ENCODE measurements at places on chromosomes 2 and 18. TPM values are rescaled to one million over a fixed set of nuclear protein-coding genes. Genes with fewer than 3 reads are reported as not detected.

DNA sequence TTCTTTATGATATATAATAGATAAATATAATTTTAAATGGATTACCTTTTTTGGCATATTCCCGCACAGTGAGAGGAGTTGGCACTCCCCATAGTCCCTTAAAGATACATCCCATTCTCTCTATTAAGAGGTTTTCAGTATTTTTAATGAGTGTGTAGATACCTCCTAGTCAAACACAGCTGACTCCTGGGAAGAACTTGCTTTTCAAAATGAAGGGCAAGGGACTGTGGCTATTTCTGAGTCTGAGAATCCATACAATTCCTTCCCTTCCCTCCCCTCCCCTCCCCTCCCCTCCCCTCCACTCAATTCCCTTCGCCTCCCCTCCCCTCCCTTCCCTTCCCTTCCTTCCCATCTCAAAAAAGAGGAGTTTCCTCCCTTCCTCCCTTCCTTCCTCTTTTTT lies 93.5 kb downstream of the PRPF40A start:
- no peak for DNase-seq
- no peaks in the 10 kb centered on the region for H3K27me3 ChIP-seq
- H3K36me3 ChIP-seq = peaks cover 39% of the 10 kb centered on the region
- H3K4me1 ChIP-seq = no peaks in the 10 kb centered on the region
- H3K27ac ChIP-seq = no peak overlapping the region
- no peak overlapping the region for H3K4me3 ChIP-seq

- no peak overlapping the region for H3K27ac ChIP-seq
- no peaks in the 10 kb centered on the region for H3K27me3 ChIP-seq
- no peaks in the 10 kb centered on the region for H3K4me1 ChIP-seq
These were observed 47.6 kb downstream of the PDE1A start for GRCh38 chr2:182379241-182379640.

DNA sequence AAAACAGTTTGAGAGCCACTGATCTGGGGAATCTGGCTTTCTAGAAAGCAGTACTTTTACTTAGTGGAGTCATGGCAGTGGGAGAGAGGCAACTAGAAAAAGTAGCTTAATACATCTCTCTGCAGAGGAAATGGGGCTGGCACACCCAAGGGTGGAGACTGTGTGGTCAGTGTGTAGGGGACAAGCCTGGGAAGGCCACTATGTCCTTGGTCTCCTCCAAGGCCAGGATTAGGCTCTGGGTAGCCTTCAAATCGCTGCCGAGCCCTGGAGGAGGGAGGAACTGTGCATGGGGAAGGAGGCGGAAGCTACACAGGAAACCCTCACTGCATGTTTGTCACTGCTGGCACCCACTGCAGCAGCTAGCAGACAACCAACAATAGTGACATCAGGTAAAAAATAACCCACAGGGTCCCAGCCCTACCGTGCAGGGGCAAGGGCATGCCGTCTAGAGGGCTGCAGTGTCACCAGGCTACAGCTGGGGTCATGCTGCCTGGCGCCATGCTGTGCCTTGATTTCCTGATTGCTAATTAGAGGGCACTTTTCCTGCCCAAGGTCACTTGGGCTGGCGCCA lies 34.8 kb downstream of the LBH start:
- no peaks in the 10 kb centered on the region for H3K36me3 ChIP-seq
- H3K4me3 ChIP-seq = no peak overlapping the region
- H3K27ac ChIP-seq = no peak overlapping the region
- DNase-seq = no peak
- no peaks in the 10 kb centered on the region for H3K4me1 ChIP-seq
- no peaks in the 10 kb centered on the region for H3K27me3 ChIP-seq

DNA sequence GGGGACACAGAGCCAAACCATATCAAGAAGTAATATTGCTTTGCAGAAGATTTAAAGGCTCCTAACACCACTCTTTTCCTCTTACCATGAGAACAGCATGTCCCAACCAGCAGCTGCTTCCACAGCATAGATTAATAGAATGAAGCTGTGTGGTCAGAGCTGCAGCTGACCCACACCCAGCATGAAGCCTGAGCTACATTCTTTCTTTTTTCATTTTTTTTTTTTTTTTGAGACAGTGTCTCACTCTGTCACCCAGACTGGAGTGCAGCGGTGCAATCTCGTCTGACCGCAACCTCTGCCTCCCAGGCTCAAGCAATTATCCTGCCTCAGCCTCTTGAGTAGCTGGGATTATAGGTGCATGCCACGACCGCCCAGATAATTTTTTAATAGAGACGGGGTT lies 289.8 kb downstream of the RAD51AP2 start:
- H3K4me1 ChIP-seq = no peaks in the 10 kb centered on the region
- H3K27ac ChIP-seq = no peak overlapping the region
- H3K36me3 ChIP-seq = no peaks in the 10 kb centered on the region
- no peak overlapping the region for H3K4me3 ChIP-seq
- no peak for DNase-seq
- no peaks in the 10 kb centered on the region for H3K27me3 ChIP-seq

DNA sequence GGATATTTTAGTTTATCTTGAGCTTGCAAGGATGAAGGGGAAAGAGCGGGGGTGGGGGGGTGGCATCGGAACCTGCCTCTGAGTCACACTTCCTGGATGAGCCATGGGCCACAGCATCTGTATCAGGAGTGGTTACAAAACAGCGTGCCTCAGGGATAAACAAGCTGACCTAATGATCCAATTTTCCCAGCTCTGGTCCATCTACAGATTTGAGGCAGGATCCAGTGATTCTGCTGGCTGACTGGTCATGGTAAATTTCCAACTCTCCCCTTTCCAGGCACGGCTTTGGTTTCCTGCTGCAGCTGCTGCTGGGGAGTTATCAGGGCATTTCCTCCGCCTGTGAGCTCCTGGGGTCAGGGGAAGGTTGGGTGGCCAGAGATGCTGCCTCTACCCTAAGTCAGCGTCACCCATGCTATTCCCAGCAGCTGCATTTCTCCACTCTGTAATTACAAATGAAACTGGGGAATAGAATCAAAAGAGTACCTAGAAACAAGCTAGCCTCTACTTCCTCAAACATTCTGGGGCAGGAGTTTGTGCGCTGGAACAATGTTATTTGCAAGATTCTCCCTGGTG lies 4.7 kb upstream of the HPCAL1 start:
- H3K4me1 ChIP-seq = peaks cover 23% of the 10 kb centered on the region
- peaks cover 3% of the 10 kb centered on the region for H3K27me3 ChIP-seq
- DNase-seq = no peak
- H3K36me3 ChIP-seq = no peaks in the 10 kb centered on the region
- H3K27ac ChIP-seq = no peak overlapping the region

DNA sequence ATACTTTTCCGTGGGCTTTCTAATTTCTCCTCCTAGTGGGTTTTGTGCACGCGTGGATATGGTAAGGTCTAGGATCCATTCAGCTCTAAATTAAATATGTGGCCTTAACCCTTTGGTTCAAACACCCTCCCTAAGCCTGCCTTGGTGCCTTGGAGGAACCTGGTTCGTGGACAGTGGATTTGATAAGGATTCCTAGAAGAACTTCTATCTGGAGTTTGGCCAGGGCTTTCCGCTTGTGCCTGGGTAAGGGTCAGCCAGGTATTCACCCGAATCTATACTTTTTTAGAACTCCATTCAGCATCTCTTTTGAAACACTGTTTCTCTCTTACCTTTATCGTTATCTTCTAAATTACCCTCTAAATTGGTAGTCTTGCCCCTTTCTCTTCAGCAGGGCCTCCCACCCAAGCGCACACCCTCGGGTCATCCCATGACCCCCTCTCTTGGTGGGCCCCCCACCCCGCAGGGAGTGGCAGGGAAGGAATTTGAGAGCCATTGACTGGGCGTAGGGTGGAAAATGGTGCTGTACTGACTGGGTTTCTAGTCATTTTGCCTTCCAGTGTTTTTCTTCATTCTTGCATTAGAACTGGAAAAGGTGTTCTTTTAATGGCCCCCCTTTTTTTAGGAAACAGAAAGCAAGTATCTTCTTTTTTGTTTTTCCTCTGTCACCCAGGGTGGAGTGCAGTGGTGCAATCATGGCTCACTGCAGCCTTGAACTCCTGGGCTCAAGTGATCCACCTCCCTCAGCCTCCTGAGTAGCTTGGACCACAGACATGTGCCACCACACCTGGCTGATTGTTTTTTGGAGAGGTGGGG lies 1.8 kb downstream of the SOCS6 start:
- peaks cover 5% of the 10 kb centered on the region for H3K36me3 ChIP-seq
- peak overlapping the region; percentile 96 for H3K4me3 ChIP-seq
- peak overlapping the region; percentile 27 for H3K27ac ChIP-seq
- DNase-seq = no peak

DNA sequence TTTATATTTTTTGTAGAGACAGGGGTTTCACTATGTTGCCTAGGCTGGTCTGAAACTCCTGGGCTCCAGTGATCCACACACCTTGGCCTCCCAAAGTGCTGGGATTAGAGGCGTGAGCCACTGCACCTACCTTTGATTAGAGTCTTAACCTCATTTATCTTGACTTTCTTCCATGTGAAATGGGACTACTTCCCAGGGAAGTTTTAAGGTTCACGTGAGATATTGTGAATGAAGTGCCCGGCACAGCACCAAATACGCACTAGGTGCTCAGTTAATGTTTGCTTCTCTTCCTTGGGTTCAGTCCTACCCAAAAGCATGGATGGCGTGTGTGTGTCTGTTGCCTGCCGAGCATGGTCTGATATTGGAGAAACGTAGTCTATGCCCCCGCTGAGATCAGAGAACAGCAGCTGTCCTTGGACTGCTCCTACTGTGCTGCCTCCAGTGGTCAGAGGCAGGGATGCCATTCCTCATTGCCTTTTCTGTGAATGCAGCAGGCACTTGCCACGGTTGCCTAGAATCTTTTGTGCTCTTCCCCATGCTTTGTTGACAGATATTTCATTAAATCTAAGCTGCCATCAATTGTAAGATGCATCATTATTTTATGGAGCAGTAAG lies 12.3 kb upstream of the TFCP2L1 start:
- H3K4me1 ChIP-seq = peaks cover 6% of the 10 kb centered on the region
- peak; percentile 50 for DNase-seq
- H3K36me3 ChIP-seq = no peaks in the 10 kb centered on the region
- no peak overlapping the region for H3K27ac ChIP-seq
- H3K27me3 ChIP-seq = peaks cover 8% of the 10 kb centered on the region

DNA sequence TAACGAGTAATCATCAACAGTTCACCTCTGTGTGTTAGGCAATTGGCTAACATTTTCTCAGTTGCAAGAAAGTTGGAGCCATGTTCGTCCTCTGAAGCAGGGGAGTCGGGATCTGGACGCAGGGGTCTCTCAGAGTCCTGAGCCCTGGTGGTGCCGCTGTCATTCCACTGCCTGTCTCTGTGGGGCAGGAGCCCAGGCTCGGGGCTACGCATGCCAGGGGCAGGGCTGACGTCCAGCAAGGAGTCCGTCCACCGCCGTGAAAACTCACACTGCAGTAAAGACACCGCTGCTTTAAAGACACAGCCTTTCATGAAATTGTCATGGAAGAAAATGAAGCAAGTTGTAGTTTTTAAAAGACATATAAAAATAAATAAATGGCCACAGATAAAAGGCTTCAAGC lies 571.1 kb upstream of the SOX11 start:
- DNase-seq = no peak
- H3K27ac ChIP-seq = no peak overlapping the region
- no peaks in the 10 kb centered on the region for H3K27me3 ChIP-seq
- H3K4me1 ChIP-seq = peaks cover 10% of the 10 kb centered on the region
- no peaks in the 10 kb centered on the region for H3K36me3 ChIP-seq

DNA sequence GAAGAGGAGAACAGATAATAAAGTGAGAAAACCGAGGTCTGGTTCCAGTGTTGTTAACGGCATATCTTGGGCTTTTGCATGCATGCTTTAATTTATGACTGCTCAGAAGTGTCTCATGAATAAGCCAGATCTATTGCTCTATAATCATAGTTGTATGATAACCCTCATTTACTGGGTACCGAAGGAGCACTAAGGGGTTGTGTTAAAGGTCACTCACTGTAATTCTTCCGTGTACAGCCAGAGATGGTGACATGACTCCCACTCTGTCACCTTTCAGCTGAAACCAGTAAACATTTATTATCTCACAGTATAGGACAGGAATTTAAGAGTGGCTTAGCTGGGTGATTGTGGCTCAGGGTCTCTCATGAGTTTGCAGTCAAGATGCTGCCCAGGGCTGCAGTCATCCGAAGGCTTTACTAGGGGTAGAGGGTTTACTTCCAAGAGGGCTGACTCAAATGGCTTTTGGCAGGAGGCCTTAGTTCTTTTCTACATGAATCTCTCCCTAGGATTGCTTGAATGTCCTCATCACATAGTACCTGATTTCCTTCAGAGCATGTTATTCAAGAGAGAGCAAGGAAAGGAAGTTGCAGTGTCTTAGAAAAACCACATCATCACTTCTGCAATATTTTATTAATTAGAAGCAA lies 107.0 kb downstream of the NAB1 start:
- H3K36me3 ChIP-seq = no peaks in the 10 kb centered on the region
- H3K27me3 ChIP-seq = no peaks in the 10 kb centered on the region
- H3K27ac ChIP-seq = no peak overlapping the region
- no peaks in the 10 kb centered on the region for H3K4me1 ChIP-seq
- no peak overlapping the region for H3K4me3 ChIP-seq

GRCh38 chr2:72886505-72887031 lies 640 bp upstream of the SPR start:
- no peak for DNase-seq
- H3K4me3 ChIP-seq = peak overlapping the region; percentile 87
- H3K27me3 ChIP-seq = peaks cover 67% of the 10 kb centered on the region
- no peaks in the 10 kb centered on the region for H3K36me3 ChIP-seq
- H3K4me1 ChIP-seq = peaks cover 9% of the 10 kb centered on the region

GRCh38 chr2:128691526-128691925 lies 372.9 kb upstream of the HS6ST1 start:
- peaks cover 4% of the 10 kb centered on the region for H3K4me1 ChIP-seq
- no peaks in the 10 kb centered on the region for H3K27me3 ChIP-seq
- peak overlapping the region; percentile 4 for H3K27ac ChIP-seq
- H3K4me3 ChIP-seq = no peak overlapping the region
- no peak for DNase-seq

- no peak for DNase-seq
- H3K4me3 ChIP-seq = no peak overlapping the region
- peaks cover 4% of the 10 kb centered on the region for H3K27me3 ChIP-seq
These were observed 26.0 kb upstream of the SP3 start for GRCh38 chr2:173990970-173991819.

The DAW1 gene
- total RNA-seq = not detected

The WNT10A gene
- not detected for total RNA-seq

The RNF25 gene
- 35.6 TPM for total RNA-seq

The ZNF532 gene
- total RNA-seq = 180 TPM

The ATL2 gene
- 72.9 TPM for total RNA-seq

The DPP4 gene
- 1.6 TPM for total RNA-seq

The GALNT13 gene
- total RNA-seq = 7.4 TPM
